ENCODE measurements at places on chromosomes 1 and 21.

GRCh38 chr1:9835758-9836631 is 12.2 kb upstream of the CLSTN1 start:
- no peak for DNase-seq

DNA sequence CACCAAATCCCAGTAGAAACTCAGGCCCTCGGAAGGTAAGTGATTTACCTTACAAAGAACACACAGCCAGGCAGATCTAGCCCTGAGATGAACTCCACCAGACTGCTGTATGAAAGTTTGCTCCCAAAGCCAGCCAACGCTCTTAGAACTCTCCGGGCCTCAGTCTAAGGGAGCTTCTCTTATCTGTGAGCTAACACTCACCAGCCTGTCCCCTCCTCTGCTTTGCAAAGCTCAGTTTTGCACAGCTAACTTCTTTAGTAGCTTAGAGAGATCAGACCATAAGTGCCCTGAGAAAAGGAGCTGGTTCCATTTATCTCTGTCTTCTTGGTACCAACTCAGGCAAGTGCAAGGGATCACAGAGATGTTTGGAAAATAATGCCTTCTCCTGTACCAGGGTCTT is 195.8 kb upstream of the JUN start:
- no peak for DNase-seq

GRCh38 chr1:30360281-30360680 is 363.1 kb downstream of the MATN1 start:
- no peak for DNase-seq

DNA sequence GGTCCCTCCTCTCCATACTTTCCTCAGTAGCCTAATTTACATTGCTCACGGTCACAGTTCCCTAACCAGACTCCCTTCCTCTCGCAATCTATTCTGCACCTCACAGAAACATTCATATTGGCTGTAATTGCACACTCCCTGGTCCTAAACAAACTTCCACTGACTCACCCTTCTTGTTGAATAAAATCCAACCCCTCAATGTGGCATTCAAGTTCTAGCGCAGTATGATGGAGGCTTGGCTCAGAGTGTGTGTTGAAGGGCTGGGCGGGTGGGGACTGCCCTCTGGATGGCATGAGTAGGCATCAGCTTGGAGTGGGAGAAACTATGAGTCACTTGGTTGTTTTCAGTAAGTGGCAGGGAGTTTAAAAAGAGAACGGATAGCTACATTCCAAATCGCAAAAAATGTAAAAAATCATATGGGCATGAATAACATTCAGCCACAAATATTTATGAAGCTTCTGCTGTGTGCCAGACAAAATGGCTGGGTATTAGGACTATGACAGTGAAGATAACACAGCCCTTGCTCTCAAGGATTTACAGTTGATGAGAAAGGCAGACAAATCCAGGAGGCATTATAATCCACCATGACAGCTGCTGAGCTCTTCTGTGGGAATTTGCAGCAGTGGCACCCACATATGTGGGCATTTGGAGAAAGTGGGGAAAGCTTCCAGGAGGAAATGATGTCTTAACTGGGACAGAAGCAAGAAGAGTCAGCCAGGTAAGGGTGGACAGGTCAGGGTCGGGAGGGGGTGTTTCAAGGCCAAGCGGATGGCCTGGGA is 42.2 kb upstream of the LYST start:
- DNase-seq = no peak

GRCh38 chr1:98794196-98794886 is 132.8 kb downstream of the SNX7 start:
- no peak for DNase-seq

- peak; percentile 67 for DNase-seq
Measured at GRCh38 chr1:1200876-1201810, 5.2 kb downstream of the TNFRSF18 start.
